ENCODE measurements at places on chromosomes 3 and 15.

DNA sequence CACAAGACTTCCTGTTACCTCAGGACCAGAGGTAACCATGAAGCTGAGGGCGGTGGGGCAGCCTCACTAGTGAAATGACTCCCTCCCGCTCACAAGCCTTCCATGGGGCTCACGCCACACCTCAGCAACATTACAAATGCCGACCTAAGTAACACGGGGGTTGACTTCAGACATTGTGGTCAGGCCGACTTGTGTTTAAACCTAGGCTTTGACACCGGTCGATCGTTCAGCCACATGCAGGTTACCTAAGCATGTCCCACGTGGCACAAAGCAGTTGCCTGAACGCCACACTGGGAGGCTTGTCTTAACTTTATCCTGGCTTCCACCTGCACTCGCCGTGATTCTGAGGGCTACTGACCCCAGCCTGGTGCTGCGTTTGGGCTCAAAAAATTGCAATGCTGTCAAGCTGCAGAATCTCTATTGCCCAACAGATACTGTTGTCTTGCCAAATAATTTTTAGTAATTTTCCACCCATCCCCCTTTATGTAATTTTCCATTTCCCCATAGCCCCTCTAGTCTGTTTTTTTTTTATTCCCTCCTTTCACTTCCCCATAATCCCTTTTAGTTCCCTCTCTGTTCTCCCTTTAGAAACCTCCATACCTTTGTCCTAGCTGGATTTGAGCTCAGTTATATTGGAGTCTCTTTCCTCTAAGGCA lies 158.6 kb upstream of the RGMA start:
- no peak for DNase-seq

DNA sequence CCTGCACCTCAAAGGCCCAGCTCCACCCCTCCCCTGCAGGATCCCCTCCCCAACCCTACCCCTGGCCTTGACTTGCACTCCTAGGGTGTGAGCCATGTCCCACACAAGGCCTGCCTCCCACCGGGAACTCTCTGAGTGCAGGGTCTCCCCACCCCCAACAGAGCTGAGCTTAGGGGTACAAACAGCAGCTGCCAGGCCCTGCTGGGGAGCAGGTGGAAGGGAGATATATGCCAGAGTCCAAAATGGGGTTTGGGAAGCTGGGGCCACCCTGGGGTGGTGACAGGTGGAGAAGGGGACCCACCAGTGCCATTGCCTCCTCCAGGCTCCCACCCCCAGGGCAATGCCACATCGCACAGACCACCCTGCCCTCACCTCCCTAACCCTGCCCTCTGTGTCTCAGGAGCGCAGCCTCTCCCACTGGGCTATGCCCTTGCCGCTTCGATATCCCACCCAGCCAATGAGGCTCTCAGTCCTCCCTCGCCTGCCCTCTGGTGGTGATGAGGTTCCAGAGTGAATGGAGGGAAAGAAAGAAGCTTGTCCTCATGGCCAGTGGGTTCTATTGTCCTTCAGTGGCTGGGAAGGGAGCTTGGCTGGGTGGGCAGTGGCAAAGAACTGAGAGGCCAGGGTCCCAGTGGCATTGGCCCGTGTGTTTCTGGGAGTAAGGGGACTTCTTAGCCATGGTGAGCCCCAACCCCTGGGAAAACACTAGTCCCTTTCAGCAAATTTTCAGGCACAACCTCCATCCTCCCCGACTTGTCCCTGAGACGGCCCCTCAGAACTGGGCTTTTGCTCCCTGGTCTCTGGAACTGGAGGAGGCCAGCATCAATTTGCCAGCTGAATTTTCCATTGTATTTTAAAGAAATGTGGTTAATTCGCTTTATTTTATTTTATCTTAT lies 46.8 kb downstream of the CYP11A1 start:
- no peak for DNase-seq

GRCh38 chr15:24924153-24924552 lies 30.6 kb upstream of the SNRPN start:
- no peak for DNase-seq

DNA sequence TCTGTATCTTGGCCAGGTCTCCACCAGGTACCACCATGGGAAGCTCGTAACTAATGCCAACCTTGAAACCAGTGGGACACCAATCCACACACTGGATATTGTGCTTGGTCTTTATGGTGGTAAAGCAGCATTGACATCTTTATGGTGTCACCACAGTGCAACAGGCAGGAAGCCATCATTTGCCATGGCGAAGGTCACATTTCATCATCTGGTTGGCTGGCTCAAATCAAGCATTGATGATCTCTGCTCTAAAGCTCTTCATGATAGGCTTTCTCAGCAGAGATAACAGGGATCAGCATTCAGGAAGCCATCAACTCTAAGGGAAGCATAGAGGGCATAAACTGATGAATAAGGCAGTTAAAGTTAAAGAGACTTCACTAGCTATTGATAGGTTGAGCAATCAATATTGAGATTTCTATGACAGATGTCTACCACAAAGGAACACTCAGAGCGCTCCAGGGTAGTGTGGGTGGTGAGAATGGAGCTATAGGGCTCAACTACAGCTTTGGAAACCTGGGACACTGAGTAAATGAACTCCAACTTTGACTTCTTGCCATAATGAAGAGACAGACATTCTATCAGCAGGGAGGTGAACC lies 54.1 kb upstream of the ACTC1 start:
- no peak for DNase-seq

GRCh38 chr3:8784676-8785435 lies 15.4 kb upstream of the OXTR start:
- DNase-seq = no peak

DNA sequence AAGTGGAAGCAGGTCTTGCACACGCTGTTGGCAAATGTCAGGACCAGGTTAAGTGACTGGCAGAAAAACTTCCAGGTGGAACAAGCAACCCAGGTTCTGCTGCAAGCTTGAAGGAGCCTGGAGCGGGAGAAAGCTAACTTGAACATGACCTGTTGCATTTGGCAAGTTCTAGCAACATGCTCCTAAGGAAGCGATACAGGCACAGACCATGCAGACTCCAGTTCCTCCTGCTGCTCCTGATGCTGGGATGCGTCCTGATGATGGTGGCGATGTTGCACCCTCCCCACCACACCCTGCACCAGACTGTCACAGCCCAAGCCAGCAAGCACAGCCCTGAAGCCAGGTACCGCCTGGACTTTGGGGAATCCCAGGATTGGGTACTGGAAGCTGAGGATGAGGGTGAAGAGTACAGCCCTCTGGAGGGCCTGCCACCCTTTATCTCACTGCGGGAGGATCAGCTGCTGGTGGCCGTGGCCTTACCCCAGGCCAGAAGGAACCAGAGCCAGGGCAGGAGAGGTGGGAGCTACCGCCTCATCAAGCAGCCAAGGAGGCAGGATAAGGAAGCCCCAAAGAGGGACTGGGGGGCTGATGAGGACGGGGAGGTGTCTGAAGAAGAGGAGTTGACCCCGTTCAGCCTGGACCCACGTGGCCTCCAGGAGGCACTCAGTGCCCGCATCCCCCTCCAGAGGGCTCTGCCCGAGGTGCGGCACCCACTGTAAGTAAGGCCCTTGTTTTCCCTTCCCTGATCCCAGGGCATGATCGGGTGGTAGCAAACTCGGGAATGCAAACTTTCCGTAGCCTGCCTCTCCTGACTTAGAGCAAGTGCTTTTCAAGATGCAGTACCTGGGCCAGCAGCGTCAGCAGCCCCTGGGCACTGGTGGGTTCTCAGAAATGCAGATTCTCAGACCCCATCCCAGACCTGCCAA lies 759 bp downstream of the GALNT15 start:
- no peak for DNase-seq

DNA sequence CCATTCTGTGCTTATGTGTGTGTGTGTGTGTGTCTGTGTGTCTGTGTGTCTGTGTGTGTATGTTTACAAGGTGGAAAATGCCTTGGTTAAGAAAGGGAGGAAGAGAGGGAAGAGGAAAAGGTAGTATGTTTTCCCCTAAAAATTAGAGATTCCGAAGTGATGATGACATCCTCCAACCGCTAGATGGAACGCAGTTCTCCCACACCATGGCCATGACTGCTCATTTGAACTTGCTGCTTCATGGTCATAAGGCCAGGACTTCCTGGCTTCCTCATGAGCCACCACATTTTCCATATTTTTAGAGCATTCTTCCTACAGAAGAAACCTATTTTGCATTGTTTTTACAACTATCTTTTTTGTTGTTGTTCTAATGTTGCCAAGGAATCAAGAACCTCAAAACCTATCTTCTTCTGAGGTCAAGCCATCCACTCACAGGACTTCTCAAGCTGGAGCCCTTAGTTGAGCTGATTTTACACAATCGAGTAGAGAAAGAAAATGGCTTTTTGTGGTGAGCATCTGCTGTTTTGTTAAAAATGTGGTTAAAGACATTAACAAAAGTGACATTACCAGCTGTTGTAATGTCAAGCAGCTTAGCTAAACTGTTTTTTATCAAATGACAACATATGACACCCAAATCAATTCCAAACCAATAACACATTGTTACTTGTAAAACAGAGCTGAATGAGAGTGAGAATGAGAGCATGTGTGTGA lies 1091.0 kb downstream of the FHIT start:
- no peak for DNase-seq

- no peak for DNase-seq
Measured at GRCh38 chr3:3443482-3443881, 264.0 kb upstream of the CRBN start.

GRCh38 chr3:107328069-107328468 lies 49.2 kb upstream of the CCDC54 start:
- no peak for DNase-seq

DNA sequence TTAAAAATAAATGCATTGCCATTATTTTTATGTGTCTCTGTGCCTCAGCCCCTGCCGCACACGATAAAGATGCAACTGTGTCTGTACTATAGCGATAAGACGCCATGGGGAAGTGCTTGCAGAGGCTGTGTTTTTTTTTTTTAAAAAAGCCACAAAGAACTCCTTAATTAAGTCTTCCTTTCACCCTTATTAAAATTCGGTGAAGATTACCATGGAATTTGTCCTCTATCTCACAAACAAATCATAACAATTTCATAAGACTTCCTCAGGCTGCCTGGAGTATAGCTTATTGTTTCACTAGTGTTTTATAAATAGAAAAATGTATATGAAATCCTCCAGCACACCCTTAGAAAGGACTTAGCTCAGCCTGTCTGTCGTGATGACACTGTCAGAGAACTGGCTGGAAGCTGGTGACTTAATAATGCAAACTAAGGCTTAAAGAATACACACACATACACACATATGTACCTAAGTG lies 374.8 kb upstream of the SLCO3A1 start:
- DNase-seq = no peak

Measured in cerebellar nuclear complex (tissue), 1 donor.